Lung microvascular endothelial cell (primary cell): ENCODE measurements at places on chromosomes 5 and 9. TPM values are rescaled to one million over a fixed set of nuclear protein-coding genes. Genes with fewer than 3 reads are reported as not detected.

DNA sequence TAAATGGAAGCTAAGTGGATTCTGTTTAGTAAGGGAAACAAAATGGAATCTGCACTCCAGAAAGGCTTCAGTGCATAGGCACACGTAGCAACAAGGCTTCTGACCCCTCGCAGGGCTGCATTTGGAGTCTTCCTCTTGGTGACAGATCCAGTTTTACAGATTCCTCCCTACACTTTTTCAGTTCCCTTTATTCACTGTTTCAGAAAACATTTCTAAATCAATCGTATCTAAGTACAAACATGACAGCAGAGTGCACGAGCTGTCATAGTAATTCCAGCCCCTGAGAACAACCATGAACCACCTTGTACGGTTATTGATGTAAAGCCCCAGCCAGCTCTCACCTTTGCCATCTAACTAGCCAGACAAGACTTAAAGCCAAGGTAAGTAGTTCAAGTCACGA is 491.6 kb downstream of the SEMA5A start:
- DNase-seq, result no peak

Gene CDKN2B
- 1.4 and 4.4 TPM in 2 replicates for total RNA-seq

GRCh38 chr9:114991861-114992260 is 61.5 kb upstream of the TNFSF8 start:
- no peak for DNase-seq

Gene RMRP
- 215,777 and 328,792 TPM in 2 replicates for total RNA-seq

Gene TMEM174
- total RNA-seq, result not detected in 2 replicates

GRCh38 chr5:126031989-126032716 is 391.1 kb upstream of the GRAMD2B start:
- no peak for DNase-seq

Gene PCDHB15
- total RNA-seq, result 0.44 and 1.4 TPM in 2 replicates

Gene AFAP1L1
- total RNA-seq, result 106 and 219 TPM in 2 replicates

DNA sequence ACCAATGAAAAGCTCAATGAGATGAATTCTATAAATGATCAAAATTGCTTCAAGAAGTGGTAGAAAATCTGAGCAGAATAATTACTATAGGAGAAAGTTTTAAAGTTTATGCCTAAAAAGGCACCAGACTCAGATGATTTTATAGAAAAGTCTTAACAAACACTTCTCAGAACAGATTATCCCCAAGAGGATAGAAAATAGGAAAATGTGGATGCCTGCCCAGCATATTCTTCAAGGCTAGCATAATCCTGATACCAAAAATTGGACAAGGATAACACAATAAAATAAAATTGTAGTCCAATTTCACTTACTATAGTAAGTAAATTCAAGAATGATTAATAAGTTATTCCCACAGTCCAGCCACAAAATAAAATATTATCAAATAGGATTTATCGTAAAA is 397.0 kb downstream of the NR2F1-AS1 start:
- no peak for DNase-seq

DNA sequence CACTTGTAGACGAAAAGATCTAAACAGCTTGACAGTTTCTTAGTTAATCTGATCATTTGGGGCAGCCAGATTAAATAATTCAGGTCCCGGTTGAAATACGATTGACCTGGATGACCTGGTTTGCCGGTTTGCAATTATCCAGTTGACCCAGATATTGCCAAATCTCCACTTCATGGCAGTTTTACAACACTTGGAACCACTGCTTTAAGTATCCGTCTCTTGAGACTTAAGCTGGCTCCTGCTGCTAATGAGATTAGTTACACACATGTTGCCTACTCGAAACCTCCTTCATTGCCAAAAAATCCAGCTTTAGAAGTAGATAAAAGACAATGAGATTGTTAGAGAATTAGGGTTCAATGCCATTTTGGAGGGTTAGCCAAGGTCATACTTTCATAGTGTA is 136.2 kb upstream of the HAPLN1 start:
- no peak for DNase-seq

GRCh38 chr5:162324328-162324727 is 256.8 kb downstream of the GABRG2 start:
- no peak for DNase-seq

Gene FSD1L
- 1.2 and 1.3 TPM in 2 replicates for total RNA-seq

GRCh38 chr5:61622156-61622555 is 290.1 kb downstream of the ZSWIM6 start:
- DNase-seq, result no peak

Gene TAF7
- total RNA-seq, result 56.7 and 63.5 TPM in 2 replicates

Gene STKLD1
- total RNA-seq, result 0.44 and 0.60 TPM in 2 replicates

- no peak for DNase-seq
Observed at GRCh38 chr9:115598751-115599150, 480.8 kb upstream of the TNC start.

Gene TAF11L7
- total RNA-seq, result not detected in 2 replicates

DNA sequence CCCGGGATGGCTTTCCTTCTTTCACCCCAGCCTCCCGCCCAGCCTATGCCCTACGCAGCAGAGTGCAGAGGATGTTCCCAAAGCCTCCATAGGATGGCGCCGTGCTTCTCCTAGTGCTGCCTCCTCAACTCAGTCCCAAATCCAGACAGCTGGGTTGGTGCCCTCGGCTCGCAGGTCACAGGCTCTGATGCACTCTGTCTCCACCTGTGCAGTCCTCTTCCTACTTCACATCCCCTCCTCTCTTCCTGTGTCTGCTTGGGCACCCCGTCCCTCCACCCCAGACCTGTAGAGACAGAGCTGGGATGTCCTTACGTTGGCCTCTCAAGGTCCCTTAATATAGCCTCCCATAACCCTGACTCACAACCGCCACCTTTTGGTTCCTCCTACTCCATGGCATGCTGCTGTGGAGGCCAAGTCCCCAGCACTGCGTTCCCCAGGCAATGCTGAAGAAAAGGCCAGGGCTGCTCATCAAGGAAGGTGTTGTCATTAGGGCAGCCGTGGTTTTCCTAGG is 314.4 kb downstream of the GADD45G start:
- DNase-seq, result peak; percentile 12

- no peak for DNase-seq
Observed at GRCh38 chr9:84673806-84674205, 4.3 kb downstream of the NTRK2 start.

Gene TUSC1
- total RNA-seq, result 7.0 and 9.1 TPM in 2 replicates

- no peak for DNase-seq
Observed at GRCh38 chr5:662751-663435, 30.3 kb downstream of the TPPP start.

Gene DNAI1
- not detected in 2 replicates for total RNA-seq

DNA sequence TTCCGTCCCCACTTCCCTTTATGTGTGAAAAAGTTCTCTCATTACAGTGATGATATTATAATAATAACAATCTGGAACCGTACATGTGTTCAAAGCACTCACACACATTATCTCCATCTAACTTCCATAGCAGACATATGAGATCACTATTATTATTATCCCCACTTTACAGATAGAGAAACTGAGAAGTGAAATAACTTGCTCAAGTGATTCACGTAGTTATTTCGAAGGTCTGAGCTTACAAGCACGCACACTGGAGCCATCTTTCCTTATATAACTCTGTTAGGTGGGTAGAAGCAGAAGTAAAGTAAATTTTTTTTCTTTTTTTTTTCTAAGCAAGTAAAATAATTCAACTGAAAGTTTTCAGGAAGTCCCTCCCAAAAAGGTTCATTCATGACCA is 62.9 kb upstream of the PTGER4 start:
- no peak for DNase-seq

GRCh38 chr9:121055642-121056143 is 5.6 kb upstream of the C5 start:
- no peak for DNase-seq

GRCh38 chr9:136701668-136702053 is 10.7 kb upstream of the DIPK1B start:
- no peak for DNase-seq

Gene IL13
- not detected in 2 replicates for total RNA-seq

Gene BRINP1
- under 0.01 and 0.22 TPM in 2 replicates for total RNA-seq

- DNase-seq, result no peak
Observed at GRCh38 chr5:43232943-43233833, 41.2 kb downstream of the NIM1K start.

Gene IL4
- total RNA-seq, result not detected in 2 replicates

Gene ANKRD31
- not detected in 2 replicates for total RNA-seq

GRCh38 chr5:103646698-103647614 is 84.4 kb upstream of the NUDT12 start:
- DNase-seq, result no peak

- no peak for DNase-seq
Observed at GRCh38 chr9:25808554-25808953, 130.3 kb upstream of the TUSC1 start.

Gene DRD1
- total RNA-seq, result not detected in 2 replicates

DNA sequence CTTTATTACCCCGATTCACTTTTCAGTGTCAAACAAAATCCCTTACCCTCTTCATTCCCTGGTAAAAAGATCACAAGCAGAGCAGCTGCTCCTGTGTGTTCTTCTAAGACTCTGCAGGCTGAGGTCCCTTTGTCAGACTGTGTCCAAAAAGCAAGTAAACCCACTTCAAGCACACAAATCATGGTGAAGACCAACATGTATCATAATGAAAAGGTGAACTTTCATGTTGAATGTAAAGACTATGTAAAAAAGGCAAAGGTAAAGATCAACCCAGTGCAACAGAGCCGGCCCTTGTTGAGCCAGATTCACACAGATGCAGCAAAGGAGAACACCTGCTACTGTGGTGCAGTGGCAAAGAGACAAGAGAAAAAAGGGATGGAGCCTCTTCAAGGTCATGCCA is 34.5 kb downstream of the CREBRF start:
- DNase-seq, result no peak

GRCh38 chr5:52996979-52997378 is 7.8 kb downstream of the ITGA2 start:
- DNase-seq, result no peak

GRCh38 chr9:22041775-22042174 is 32.7 kb upstream of the CDKN2B start:
- no peak for DNase-seq

GRCh38 chr5:68423154-68423811 is 207.7 kb downstream of the PIK3R1 start:
- no peak for DNase-seq

Gene SAXO1
- total RNA-seq, result under 0.01 TPM in 1 of 2 replicates, not detected in the other

DNA sequence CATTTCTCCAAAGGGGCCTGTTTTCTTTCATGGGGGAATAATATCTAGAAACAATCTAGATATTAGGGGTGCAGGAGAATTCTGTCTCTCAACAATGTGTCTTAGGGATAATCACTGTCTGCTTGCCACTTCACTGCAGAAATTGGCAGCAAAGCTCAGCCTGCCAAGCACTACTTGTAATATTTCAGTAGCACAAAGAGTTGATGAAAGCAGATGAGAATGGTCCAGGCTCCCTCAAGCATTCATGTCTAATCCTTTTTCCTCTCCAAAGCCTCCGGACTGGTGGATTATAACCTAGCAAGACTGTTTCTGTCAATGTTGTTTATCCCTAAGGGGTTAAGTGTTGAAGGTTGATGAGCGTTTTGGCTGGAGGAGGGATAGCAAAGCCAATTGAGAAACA is 13.3 kb upstream of the MPDZ start:
- no peak for DNase-seq

DNA sequence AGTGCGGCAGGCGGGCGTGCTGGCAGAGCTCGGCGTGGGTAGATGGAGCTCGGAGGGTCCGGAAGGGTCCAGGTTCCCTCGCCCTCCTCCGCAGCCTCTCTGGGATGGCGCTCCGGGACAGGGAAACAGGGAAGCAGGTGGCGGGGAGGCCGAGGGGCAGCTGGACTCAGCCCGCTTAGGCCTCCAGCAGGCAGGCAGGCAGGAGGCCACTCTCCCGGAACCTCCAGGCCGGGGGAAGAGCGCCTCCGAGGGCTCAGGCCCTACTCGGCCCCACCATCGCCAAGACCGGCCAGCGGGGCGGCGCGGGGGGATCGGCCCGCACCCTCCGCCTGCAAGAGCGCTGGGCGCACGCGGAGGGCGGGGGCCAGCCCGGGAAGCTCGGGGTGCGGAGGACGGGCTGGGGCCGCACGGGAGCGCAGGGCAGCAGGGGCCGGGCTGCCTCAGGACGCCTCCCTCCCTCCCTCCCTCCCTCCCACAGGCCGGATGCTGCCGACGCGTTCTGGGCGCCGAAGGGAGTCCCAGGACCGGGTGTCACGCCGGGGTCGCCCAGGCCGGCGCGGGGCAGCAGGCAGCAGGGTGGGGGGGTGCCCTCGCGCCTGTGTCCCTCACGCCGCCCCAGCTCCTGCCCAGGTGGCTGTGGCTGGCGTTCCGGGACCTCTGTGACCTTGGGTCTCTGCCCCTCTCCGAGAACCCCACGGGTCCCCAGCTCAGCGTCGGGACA is 977 bp downstream of the MGAT4B start:
- DNase-seq, result peak; percentile 56

DNA sequence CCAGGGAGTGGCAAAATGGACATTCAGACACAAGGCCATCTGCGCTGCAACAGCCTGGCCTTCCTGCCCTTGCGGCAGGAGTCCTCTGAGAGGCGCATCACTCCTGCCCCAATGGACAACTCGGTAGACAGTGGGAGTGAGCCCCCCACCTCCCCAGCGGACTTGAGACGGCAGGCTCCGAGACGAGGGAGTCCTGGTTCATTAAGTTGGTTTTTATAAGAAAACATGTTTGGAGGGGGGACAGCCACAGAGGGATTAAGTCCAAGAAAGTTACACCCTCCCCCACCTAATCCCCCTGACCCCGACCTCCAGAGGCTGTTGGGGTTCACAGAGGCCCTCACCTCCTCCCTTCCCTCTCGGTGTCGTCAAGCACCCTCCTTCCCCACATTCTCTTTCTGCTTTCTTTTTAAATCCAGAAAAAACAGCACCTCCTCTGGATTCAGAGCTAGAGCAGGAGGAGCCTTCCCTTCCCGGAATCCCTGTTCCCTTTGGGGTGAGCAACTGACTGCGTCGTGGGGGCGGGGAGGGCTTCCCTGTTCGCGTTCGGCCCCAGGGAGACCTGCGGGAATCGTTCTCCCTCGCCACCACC is 1.8 kb upstream of the EGR1 start:
- no peak for DNase-seq

GRCh38 chr9:76216161-76216649 is 178.0 kb downstream of the RFK start:
- peak; percentile 93 for DNase-seq

Gene GLDC
- 1.8 and 3.5 TPM in 2 replicates for total RNA-seq

- no peak for DNase-seq
Observed at GRCh38 chr5:179430193-179431175, 85.2 kb upstream of the ADAMTS2 start.

Gene IL9
- total RNA-seq, result not detected in 2 replicates
